Activated CD4-positive, alpha-beta T cell treated with anti-CD3 and anti-CD28 coated beads for 1 hour (primary cell): ENCODE measurements at places on chromosomes 2 and 18.

- DNase-seq = no peak
Observed at GRCh38 chr2:229713371-229714079, 830 bp downstream of the DNER start.

GRCh38 chr2:165499131-165499530 lies 29.6 kb downstream of the CSRNP3 start:
- no peak for DNase-seq

GRCh38 chr2:172861656-172862476 lies 126.2 kb downstream of the RAPGEF4 start:
- DNase-seq = no peak

GRCh38 chr18:55753643-55754263 lies 165.8 kb upstream of the TCF4 start:
- DNase-seq = no peak

GRCh38 chr18:55287149-55287806 lies 300.7 kb downstream of the TCF4 start:
- no peak for DNase-seq

DNA sequence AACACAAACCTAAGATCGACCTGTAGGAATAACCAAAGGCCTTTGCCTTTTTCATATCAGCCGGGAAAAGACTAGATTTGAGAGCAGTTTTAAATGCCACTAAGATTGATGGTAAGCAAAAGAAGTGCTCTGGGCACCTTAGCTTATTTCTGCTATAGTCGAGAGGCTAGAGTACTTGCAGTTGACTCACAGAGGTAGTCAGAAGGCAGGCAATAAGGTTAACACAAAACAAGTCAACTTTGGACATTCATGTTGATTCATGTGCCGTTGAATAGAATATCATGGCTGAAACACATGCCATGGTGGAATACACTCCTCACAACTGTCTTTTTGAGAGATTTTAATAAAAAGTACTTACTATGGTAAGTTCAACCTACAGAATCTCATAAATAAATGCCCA lies 507.6 kb downstream of the ZEB2 start:
- DNase-seq = no peak

DNA sequence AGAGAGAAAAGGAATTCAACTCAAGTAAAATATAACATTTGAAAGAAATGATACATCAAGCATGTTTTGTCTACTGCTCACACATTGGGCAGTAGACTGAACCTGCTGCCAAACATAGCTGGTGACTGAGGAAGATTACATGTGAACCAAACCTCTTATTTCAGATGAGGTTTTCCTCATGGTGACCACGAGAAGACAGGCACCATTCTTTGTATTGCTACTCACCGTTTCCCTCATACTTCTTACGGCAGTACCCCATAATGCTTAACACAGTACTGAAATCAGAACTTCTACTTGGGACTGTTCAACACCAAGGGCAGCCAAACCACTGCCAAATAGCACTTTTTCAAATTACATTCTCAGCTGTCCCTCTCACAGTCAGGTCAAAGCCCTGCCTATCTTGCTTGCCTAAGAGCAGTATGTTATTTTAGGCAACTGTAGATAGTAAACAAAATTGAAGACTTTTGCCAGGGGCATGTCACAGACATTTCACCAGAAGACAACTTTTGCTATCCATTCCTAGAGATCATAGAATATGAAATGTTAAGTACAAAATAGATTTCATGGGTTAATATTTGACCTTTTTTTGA lies 167.1 kb upstream of the DOK6 start:
- DNase-seq = no peak

GRCh38 chr2:240225660-240226475 lies 85.4 kb upstream of the OTOS start:
- no peak for DNase-seq

GRCh38 chr2:100184055-100184737 lies 41.8 kb upstream of the AFF3 start:
- no peak for DNase-seq

GRCh38 chr18:61546590-61546989 lies 213.4 kb downstream of the CDH20 start:
- no peak for DNase-seq

- DNase-seq = no peak
Observed at GRCh38 chr18:26943906-26944305, 78.4 kb upstream of the AQP4 start.

DNA sequence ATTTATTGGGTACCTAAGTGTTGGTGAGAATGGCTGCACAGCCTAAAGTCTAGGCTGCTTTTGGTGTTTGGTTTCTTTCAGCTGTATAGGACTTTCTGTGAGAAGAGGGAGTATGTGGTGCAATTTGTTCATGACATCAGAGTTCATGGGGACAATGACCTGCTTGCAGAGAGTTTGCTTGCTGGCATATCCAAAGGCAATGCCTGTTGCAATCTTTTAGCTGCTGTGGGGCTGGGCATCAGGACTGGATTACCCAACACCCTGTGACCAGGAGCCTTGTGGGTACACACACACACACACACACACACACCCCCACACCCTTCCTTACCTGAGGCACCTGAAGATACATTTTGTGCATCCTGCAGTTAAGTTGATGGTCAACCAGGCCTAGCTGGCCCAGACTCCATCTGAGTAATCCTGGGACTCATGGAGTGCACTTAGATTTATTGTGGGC lies 68.4 kb downstream of the LIPG start:
- DNase-seq = no peak

- DNase-seq = no peak
Observed at GRCh38 chr2:31580321-31581117, at the start of gene SRD5A2. Gene SRD5A2, minus strand, starts transcription at chr2:31580938. Its CDS starts 38 bp downstream, at chr2:31580900.

DNA sequence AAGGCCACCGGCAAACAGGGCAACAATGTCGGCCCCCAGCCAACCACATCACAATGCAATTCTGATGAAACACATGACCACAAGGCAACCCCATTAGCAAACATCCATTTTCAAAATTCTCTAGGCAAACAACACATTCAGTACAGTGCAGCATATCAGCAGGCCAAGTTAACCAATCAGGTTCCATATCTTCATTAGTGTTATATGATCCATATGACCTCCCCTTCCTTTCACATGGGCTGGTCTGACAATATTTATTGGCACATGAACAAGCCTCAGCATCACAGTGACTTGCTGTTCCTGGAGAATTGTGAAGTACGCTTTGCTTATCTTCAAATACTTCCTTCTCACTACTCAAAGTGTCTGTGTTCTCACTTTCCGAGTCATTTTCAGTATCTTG lies 19.8 kb downstream of the RNF103 start:
- DNase-seq = no peak

- DNase-seq = no peak
Observed at GRCh38 chr2:170148161-170148560, 29.8 kb upstream of the MYO3B start.

DNA sequence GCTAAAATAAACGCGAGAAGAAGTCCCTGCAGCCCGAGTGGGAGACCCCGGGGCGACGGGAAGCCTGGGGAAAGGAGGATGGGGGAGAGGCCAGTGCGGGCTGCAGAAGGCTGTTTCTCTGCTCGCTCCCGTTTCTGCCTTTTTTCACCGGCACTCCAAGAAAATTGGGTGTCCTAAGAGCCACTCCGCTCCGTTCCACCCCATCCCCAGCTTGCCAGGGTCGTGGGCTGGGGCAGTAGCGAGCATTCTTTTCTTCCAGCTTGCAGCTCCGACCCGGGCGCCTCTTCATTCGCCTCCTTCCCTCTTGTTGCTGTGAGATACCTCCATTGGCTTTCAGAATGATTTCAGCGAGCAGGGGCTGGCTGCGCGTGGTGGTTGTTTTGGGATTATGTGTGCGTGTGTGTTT lies 1.1 kb downstream of the HOXD3 start:
- no peak for DNase-seq

DNA sequence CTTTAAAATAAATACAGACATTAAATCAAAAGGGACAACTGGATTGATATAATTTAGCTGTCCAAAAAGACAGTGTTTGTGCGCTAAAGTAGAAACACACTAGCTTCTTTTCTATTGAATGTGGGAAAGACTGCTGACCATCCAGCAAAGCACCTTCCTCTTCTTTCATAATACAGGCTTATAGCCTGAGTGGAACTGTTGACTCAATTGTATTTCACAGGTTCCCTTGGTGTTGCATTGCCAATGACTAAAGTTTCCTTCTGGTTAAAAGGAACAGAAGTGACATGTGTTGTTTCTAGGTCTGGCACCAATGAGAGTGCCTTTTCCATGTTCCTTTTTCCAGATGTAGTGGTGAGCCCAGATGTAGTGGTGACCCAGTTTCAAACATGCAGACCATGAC lies 412.3 kb downstream of the RNF144A start:
- no peak for DNase-seq

GRCh38 chr18:78767648-78768071 lies 212.0 kb upstream of the SALL3 start:
- DNase-seq = no peak

DNA sequence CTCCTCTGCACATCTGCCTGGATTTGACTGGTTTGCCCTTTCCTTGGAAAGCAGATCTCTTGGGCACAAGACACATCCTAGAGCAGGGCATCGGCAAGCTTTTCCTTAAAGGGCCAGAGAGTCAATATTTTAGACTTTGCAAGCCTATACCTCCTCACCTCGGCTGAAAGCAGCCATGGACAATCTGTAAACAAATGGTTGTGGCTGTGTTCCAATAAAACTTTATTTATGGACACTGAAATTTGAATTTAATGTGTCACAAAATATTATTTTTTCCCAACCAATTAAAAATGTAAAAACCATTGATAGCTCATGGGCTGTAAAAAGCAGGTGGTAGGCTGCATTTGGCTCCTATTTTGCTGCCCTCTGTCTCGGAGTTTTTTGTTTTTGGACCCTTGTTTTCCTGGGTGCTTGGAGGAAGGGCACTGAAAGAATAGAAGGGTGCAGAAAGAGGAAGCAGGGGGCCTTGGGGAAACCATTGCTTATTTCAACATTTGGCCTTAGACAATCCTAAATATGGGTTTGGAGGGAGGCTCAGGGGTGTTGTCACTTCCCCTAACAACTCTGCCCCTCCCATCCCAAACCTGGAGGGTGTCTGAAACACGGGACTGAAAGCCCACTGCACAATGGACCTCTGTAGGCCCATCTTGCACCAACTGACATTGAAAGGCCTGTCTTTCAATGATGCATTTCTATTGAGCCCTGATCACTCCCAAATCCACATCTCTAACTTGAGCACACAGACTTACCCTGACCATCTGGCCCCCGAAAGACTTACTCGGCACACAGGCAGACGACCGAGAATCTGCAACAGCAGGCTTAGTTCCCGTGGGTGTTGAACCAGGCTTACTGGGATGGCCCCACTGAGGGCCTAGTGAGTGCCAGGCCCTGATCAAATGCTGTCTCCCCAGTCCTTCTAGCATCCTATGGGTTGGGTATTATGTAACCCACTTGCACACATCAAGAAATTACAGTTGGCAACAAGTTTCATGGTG lies 7.1 kb upstream of the ZFP36L2 start:
- DNase-seq = no peak

GRCh38 chr2:117087535-117088291 lies 726.8 kb upstream of the DDX18 start:
- no peak for DNase-seq

DNA sequence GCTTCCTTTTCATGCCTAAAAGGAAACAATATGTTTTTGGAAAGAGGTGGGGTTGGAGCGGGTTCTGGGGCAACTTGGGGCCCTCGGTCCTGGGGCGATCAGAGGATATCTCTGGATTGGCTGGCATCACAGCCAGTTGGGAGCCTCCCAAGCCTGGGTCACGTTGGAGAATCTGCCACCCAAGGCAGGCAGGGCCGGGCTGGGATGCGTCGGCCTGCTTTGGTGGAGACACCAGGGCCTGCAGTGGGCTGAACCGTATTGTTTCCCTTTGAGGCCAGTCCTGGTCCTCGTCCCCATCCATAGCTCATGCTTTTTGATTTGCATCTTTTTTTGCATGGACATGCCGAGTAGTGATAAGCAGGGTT lies 235.8 kb downstream of the ATAD2B start:
- no peak for DNase-seq

GRCh38 chr18:63975628-63976027 lies 5.7 kb downstream of the SERPINB8 start:
- DNase-seq = no peak

DNA sequence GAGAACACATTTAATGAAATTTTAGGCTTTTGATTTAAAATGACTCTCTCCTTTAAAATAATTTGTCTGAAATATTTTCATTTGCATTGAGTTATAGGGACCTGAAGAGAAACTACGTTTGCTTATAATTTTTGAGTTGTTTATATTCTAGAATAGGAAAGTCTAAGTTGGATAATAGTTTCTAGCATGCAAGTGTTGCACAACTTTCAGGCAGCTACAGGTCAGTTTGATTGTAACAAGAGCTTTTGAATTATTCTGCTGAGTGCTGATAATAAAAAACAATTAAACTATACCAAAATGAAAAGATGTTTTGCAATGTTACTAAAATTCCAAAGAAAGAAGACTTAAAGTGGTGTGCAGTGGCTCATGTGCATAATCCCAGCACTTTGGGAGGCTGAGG lies 71.0 kb downstream of the PDE1A start:
- DNase-seq = no peak

GRCh38 chr2:40783704-40784103 lies 331.8 kb upstream of the SLC8A1 start:
- DNase-seq = no peak

GRCh38 chr2:205849136-205849535 lies 166.8 kb downstream of the NRP2 start:
- no peak for DNase-seq

- no peak for DNase-seq
Observed at GRCh38 chr2:98907966-98908905, 27.8 kb downstream of the CRACDL start.

DNA sequence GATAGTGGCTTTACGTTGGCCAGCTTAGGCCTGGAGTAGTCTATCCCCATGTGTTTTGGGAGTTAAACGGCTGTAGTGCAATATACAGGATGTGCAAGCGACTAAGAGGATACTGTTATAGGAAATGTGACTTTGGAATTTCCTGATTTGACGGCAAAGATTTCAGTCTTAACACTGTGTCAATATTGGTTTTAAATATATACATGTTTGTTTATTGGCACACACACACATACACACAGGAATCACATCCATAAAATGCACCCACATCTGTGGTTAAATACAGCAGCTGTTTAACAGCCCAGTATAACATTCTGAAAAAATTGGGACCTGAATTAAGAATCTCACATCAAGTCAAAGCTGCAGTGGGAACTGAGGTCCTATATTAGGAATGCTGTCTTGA lies 347.1 kb downstream of the TXNL1 start:
- no peak for DNase-seq

GRCh38 chr2:71156573-71156972 lies 26.1 kb downstream of the MPHOSPH10 start:
- DNase-seq = no peak

GRCh38 chr2:139798391-139798790 lies 1018.2 kb upstream of the NXPH2 start:
- no peak for DNase-seq

DNA sequence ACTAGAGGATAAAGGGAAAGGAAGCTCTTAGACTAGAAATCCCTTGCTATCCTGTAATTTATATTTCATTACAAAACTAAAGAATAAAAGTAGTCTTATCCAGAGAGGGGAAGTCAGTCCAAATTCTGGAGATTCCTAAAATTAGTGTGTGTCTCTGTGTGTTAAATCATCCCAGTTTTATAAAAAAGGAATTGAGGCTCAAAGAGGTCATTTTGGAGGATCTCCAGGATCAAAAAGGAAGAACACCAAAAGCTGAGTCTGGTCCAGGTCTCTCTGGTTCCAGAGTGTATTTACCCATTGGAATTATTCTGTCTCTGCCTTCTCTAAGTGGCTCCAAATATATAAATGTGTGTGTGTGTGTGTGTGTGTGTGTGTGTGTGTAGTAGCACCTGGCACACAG lies 166.7 kb downstream of the NRXN1 start:
- no peak for DNase-seq
